Mucosa of gallbladder (tissue), 1 donor: ENCODE measurements at places on chromosomes 12 and 14.

- DNase-seq, result no peak
Measured at GRCh38 chr14:78446807-78447206, 276.6 kb downstream of the NRXN3 start.

GRCh38 chr14:104731320-104732294, 7.6 kb downstream of the ADSS1 start:
- no peak for DNase-seq

DNA sequence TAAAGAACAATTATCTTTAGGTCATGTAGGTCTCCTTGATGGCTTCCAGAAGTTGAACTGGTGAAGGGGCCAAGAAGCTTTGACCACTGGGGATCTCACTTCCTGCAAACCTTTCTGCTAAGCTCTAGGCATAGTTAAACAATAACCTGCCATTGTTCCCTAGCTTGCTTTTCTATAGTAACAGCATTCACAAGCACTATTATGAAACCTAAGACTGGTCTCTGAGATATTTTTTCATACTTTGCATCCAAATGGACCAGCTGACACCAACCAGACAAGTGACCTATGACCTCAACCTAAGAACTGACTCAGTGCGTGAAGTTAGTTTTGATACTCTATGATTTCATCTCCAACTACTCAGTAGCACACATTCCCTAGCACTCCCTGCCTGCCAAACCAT, 129.1 kb downstream of the PTPRB start:
- DNase-seq, result no peak

- DNase-seq, result no peak
Measured at GRCh38 chr12:58720421-58720820, 199.9 kb downstream of the LRIG3 start.

GRCh38 chr14:24307156-24307574, 612 bp downstream of the CIDEB start:
- no peak for DNase-seq

GRCh38 chr12:82793751-82794281, 107.1 kb downstream of the TMTC2 start:
- DNase-seq, result no peak

GRCh38 chr12:25189656-25190055, 5.3 kb downstream of the DNAI7 start:
- no peak for DNase-seq

DNA sequence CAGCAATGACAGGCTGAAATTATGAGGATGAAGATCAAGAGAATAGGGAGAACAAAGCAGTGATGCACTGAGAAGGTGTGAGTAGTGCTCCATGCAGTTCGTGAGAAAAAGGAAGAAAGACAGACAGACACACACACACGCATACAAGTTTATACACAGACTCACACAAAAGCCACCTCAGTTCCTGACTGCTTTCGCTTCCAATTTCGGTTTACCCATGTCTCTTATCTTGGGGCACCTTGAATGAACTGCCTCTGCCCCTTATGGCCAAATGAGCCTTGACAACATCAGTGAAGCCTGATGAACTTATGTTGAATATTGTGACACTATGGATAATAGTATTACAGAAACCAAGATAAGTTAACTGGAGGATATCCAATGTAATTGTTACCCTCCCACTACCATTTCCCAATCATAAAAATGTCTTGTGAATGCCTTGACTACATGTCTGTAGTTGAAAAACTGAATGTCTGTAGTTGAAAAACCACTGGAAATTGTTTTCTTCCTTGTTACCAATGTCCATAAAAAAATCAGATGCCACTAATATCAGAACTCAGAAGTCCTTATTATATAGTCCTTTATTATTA, 380.4 kb upstream of the DDHD1 start:
- no peak for DNase-seq

DNA sequence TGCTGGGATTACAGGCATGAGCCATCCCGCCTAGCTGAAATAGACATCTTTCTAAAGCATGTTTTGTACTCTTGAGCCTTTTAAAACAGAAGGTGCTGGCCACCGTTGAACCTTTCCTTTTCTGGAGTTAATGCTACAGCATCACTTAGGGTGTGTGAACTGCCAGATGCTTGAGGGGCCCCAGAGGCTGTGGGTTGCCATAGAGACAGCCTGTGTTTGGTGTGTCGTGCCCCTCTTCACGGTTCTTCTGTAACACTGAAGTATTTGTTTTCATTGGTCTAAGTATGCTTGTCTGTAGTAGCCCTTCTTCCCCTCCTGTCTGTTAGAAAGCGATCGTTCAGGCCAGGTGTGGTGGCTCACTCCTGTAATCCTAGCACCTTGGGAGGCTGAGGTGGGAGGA, 30.8 kb downstream of the PLEKHG3 start:
- no peak for DNase-seq

- DNase-seq, result no peak
Measured at GRCh38 chr12:82647853-82648252, 38.9 kb upstream of the TMTC2 start.

- DNase-seq, result no peak
Measured at GRCh38 chr12:42932936-42933335, 343.4 kb upstream of the PRICKLE1 start.

GRCh38 chr12:68113644-68114043, 45.9 kb downstream of the IFNG start:
- DNase-seq, result peak; percentile 14

DNA sequence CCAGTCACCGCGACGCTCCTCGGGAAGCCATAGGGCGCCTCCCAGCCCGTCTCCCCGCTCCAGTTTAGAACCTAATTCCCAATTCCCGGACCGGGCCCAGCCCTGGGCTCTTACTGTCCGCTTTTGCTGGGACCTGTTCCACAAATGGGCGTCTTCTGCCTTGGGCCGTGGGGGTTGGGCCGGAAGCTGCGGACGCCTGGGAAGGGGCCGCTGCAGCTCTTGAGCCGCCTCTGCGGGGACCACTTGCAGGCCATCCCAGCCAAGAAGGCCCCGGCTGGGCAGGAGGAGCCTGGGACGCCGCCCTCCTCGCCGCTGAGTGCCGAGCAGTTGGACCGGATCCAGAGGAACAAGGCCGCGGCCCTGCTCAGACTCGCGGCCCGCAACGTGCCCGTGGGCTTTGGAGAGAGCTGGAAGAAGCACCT, 797 bp downstream of the UNG start:
- no peak for DNase-seq

GRCh38 chr12:42568952-42569915, 20.3 kb downstream of the PRICKLE1 start:
- DNase-seq, result peak; percentile 36

- DNase-seq, result no peak
Measured at GRCh38 chr14:100773331-100774163, 46.9 kb downstream of the DLK1 start.

GRCh38 chr12:89781946-89782550, 73.4 kb upstream of the ATP2B1 start:
- no peak for DNase-seq

- DNase-seq, result no peak
Measured at GRCh38 chr12:106918746-106919145, 37.0 kb upstream of the TMEM263 start.
